ENCODE measurements at places on chromosomes 13 and 19. TPM values are rescaled to one million over a fixed set of nuclear protein-coding genes. Genes with fewer than 3 reads are reported as not detected.
A peak's percentile ranks its signal among the peaks of the same experiment; 100 is the strongest.

GRCh38 chr19:11813703-11814028 is 407 bp upstream of the ZNF440 start:
- no peak for DNase-seq

- DNase-seq: no peak
Measured at GRCh38 chr19:20359933-20360720, 193.1 kb downstream of the ZNF486 start.

GRCh38 chr19:46481223-46481848 is 10.0 kb upstream of the PNMA8A start:
- DNase-seq: no peak

GRCh38 chr13:31250435-31250834 is 50.7 kb downstream of the B3GLCT start:
- no peak for DNase-seq

- no peak for DNase-seq
Measured at GRCh38 chr13:78979349-78979748, 320.4 kb upstream of the OBI1 start.

GRCh38 chr13:75325711-75326110 is 156.3 kb downstream of the TBC1D4 start:
- no peak for DNase-seq

DNA sequence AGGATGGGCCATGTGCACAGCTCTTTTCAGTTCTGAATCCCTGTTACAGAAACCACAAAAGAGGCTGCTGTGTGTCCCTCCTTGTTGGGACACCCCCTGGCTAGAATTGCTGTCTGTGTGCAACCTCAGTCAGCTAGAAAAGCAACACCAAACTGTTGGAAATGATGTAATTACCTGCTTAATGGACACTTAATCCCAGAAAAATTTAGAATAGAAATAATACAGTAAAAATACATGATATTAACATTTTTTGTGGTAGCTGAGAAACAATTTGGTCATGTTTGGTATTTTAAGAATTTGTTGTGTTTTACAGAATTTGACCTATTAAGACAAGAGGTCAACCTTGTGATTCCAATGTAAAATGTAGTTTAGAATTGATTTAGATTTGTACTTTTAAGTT is 46.8 kb downstream of the FAM124A start:
- no peak for DNase-seq

DNA sequence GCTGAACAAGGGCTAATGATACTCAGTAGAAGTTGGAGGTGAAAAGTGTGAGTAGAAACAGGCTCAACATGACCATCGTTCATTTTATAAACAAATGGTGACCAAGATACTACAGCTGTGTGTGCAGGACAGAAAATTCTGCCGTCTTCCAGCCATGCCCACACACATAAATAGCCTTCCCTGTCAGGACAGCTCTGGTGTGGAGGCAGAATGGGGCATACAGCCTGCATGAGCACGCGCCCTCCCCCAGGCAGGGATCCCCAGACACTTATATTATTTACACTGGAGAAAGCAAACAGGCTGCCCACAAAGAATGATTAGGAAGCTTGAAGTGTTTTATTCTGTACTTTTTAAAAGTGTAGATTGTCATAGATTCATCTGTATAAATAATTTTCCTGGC is 20.4 kb downstream of the GJA3 start:
- no peak for DNase-seq

GRCh38 chr13:113845723-113846635 is 17.9 kb downstream of the GAS6 start:
- peak; percentile 31 for DNase-seq

GRCh38 chr13:80000684-80001509 is 340.0 kb downstream of the SPRY2 start:
- no peak for DNase-seq

DNA sequence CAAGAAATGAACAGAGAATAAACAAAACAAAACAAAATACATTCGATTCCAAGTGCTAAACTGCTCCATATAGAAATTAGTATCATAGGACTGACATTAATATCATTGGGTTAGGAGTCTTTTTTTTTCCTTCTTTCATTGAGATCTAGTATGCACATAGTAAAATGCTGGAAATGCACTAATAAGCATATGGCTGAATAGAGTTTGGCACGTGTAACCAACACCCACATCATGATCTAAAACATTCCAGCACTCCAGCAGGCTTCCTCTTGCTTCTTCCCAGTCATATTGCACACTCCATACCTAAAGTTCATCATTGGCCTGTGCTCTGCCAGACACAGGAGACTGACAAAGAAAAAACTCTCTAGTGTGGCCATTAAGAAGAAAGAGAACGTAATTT is 117.5 kb downstream of the POU4F1 start:
- DNase-seq: no peak

- DNase-seq: no peak
Measured at GRCh38 chr13:19680751-19681150, 47.3 kb downstream of the MPHOSPH8 start.

DNA sequence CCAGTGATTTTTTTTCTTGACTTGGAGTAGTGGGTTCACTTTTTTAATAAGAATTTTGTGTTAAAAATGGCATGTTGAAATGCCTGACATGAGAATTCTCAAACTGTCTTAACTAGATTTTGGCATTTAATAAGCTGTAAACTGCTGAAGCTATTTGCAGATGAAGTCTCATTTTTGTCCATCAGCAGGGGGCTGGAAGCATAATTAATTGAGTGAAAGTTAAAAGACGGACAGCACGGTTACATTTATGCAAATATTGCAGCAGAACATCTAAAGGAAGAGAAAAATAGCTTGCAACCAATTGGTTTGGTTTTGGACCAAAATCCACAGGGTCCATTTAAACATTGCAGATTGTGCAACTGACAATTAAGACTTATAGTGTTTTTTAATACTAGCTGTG is 837.3 kb upstream of the KLHL1 start:
- DNase-seq: no peak

DNA sequence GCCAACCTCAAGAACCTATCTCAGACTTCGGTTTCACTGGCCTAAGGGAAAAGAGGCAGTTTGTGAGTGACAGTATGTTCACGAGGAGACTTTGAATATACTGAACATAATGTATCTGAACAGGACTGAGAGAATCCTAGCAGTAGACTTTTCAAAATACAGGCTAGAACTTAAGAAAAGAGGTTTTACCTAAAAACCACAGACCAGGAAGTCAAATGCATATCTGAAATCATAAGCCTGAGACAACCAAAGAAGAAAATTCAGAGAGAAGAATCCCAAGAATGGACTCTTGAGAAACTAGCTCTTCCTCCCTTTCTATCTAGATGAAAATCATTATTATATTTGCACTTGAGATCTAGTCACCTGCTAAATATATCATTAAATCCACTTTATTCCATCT is 17.6 kb downstream of the MYCBP2 start:
- no peak for DNase-seq

DNA sequence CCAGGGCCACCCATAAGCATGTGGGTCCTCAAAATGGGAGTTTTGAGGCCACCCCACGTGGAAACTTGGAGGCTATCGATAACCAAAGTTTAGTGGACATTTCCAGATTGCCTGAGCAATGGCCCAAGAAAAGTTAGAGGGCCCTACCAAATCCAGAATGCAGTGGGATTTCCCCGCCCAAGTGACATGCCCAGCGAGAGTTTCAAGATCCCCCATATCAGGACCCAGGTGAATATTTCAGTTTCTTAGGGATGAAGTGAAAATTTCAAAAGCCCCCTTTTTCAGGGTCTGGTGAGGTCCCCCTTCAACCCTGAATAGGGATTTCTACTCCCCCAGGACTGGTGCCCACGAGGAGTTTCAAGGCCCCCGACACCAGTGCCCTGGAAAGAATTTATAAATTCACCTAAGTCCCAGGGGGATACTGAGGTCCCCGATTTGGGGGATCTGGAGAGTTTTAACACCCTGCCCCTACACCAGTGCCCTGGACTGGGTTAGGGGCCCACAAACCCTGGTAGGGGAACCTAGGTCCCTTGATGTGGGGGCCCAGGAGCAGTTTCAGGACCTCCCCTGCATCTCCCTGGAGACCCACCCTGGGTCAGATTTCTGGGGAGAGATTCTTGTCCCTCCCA is 695 bp downstream of the BST2 start:
- DNase-seq: no peak

DNA sequence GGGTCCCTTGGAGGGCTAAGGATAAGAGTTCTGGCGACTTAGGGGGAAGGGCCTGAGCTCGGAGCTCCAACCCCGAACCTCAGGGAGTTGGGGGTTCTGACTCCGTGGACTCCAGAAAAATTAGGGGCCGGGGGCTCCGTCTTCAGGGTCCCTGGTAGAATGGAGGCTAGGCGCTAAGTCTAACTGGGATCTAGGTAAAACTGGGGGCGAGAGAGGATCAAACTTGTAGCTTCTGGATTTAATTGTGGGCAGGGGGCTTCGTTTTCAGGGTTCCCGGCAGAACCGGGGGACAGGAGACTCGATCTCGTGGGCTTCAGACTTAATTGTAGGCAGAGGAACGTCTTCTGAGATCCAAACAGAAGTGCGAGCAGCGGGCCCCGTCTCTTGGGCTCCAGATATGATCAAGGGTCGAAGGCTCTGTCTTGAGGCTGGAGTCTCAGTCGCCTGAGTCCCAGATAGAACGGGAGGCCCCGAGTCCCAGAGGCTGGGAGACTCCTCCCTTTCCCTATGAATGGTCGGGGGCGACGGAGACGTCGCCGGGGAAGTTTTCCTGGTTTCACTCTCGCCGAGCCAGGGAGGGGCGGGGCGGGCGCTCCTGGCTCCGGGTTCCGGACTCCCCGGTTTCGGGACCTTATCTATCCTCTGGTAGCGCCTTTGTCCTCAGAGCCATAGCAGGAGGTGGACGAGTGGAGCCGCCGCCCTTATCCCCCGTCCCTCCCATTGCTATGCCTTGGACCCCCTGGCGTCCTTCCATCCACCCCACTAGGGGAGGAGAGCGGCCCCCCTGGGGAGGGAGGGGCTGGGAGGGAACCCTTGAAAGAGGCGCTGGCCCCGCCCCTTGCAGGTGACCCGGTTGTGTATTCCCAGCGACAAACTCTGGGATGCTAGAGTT is 1.3 kb downstream of the NECTIN2 start:
- peak; percentile 90 for DNase-seq

DNA sequence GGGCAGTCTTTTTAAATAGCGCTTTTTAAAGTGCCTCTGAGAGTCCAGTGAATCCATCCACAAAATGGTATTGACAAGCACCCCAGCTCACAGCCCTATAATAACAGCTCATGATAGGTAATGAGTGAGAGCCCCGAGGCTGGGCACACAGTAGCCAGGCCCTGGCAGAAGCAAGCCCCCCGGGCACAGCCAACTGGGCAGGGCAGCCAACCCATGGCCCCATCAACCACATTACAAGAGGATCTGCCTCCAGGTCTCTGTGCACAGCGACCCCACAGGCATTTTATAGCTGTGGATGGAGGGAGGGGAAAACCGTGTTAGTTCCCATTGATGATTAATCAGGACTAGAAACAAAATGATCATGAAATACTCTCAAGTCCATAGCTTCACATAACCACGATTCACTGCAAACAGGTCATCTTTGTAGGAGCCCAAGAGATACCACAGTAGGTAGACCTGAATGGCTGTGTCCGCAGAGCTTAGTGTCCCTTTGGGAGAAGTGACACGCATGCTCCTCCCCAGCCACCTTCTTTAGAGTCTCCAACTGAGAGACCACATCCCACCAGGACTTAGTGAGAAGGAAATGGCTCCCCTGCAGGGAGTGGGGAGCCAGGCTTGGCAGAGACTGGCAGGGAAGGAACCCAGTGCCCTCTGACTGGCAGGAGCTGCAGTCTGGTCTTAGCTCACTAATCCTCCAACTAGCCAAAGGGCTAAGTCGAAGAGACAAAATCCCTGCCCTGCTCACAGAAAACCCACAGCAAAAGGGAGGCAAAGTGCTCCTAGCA is 4.3 kb upstream of the VSTM2B start:
- no peak for DNase-seq

- no peak for DNase-seq
Measured at GRCh38 chr13:27853335-27853734, 61.1 kb downstream of the GSX1 start.

Gene COMMD6
- total RNA-seq: 9.0 TPM

Gene ZNF665
- total RNA-seq: 3.8 TPM

Gene CBARP
- 1.1 TPM for total RNA-seq

Gene SLC10A2
- not detected for total RNA-seq

Gene EPSTI1
- total RNA-seq: 16.1 TPM

Gene ZNF865
- 7.7 TPM for total RNA-seq

Gene MCEMP1
- 40.4 TPM for total RNA-seq

Gene RAB20
- 62.5 TPM for total RNA-seq

Gene KHSRP
- total RNA-seq: 178 TPM

Gene AP3D1
- total RNA-seq: 130 TPM

Gene ERICH4
- not detected for total RNA-seq
